Tibial nerve (tissue), 4 donors: ENCODE measurements at places on chromosomes 11 and 22. TPM values are rescaled to one million over a fixed set of nuclear protein-coding genes. Genes with fewer than 3 reads are reported as not detected.

Gene SPDYC
- total RNA-seq: not detected

Gene SCUBE1
- 94.2 TPM for total RNA-seq

Gene CRYBA4
- not detected for total RNA-seq

Gene MIOX
- not detected for total RNA-seq

Gene P4HA3
- not detected for total RNA-seq

Gene ELF5
- total RNA-seq: not detected
